ENCODE measurements at places on chromosomes 13 and 19. TPM values are rescaled to one million over a fixed set of nuclear protein-coding genes. Genes with fewer than 3 reads are reported as not detected.
A peak's percentile ranks its signal among the peaks of the same experiment; 100 is the strongest.

DNA sequence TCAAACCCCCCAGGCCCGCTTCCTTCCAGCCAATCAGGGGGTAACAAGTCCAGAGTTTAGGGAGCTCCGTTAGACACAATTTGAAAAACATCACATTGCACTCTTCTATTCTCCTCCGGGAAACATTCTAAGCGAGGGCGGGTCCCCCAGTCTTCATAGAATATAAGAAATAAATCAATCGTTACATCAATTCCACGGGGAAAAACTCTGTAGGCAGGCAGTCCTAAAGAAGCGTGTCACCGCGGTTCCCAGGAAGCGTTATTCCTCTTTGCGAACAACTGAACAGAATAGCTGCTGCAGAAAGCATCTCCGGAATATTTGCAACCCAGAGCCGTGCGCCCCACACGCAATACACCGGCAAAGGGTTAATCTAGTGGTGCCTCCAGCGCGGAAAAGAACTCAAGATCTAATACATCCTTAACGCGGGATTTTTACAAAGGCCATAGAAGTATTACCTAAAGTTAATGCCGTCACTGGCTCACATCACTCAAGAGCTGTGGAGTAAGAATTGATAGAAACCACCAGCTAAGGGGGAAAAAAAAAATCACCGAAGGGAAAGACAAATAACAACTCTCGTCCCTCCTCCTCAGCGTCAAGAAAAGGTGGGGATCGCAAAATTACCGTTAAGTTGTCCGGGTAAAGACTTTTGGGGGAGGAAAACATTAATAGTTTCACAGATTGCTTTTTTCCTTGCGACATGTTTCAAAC lies 65.1 kb downstream of the KCNRG start:
- DNase-seq: no peak

GRCh38 chr13:24004971-24005370 lies 107.7 kb upstream of the C1QTNF9B start:
- no peak for DNase-seq

GRCh38 chr13:34435338-34435737 lies 506.7 kb upstream of the NBEA start:
- no peak for DNase-seq

DNA sequence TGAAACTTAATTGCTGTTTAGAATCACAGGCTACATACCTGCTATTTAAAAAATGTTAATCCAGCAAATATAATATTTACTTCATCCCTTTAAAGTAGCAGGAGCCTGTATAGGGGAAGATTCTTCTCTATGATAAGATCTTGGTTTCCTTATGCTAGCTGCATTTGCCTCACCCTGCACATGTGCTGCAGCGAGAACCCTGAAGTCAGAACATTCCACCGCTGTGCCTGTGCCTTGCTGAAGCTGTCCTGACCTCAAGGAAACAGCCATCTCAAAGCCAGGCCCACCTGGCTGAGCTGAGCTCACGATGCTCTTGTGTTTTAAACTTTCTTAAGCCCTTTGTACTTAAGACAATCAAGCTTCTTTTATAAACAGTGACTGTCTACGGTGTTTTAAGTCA lies 355.0 kb upstream of the PCDH20 start:
- DNase-seq: no peak

DNA sequence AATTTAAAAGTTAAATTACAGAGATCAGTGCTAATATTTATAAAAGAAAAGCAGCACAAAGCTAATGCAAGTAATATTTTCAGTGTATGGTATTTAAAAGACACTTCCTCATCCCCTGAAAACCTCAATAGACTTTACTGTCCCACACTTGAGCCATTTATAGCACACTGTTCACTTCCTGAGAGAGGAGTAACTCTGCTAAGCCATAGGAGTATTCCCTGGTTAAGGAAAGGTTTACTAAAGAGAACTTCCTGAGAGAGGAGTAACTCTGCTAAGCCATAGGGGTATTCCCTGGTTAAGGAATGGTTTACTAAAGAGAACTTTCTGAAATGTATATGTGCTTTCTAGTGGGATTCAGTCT lies 159.4 kb downstream of the NHLRC3 start:
- DNase-seq: no peak

DNA sequence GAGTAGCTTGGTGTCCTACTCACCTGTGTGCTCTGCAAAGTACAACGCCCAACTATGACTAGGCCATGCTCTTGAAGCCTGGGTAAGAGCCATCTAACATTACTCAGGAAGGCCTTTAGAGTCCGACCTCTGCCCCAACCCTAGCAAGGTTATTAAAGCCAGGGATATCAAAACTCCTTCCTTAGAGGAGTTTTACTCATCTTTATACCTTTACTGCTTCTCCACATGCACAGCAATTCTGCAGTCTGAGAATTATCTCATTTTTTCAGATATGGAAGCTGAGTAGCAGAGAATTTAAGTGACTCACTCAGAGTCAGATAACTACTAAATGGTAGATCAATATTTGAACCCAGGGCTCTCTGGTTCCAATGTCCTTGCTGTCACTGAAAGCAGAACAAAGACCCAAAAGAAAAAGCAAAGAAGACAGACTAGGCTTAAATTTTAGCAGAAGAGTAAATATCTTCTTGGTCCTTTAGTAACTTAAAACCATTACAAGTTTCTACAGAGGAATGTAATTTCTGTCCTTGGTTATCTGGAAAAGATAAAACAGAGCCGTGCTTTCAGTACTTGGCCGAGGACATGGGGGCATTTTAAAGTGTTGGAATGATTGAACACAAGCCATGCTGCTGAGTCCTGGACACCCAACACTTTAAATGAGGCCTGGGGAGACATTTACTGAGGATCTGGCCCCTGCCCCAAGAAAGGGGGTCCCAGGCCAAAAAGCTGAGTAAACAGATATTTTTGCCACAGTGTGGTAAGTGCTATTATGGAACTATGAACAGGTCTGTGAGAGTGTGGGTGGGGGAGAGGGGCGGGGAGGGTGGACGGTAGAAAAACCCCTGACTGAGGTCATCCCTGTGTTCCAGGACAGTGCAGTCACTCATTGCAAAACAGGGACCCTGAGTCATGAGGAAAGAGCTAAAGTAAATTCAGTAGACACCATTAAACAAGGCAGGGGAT lies 18.4 kb upstream of the KPNA3 start:
- DNase-seq: no peak

DNA sequence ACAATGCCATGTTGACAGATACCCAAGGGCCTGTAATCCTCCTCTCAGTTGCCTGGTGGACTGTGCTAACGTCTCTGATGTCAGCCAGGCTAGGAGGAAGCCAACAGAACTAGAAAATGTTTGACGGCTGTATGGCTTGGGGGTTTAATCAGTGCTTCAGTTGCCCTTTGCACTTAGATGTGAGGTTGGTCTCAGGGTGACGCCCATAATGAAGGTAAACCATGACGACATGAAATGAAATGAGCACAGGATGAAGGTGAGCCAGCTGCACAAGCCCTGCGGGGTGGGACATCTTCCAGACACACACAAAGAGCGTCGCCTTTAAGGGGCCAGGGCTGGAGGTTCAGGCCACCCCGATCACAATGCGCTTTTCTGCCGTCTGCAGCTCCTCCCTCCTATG lies 127.2 kb downstream of the CRYL1 start:
- peak; percentile 51 for DNase-seq

- no peak for DNase-seq
These were observed 69.6 kb downstream of the ARHGEF7 start for GRCh38 chr13:111184458-111185401.

DNA sequence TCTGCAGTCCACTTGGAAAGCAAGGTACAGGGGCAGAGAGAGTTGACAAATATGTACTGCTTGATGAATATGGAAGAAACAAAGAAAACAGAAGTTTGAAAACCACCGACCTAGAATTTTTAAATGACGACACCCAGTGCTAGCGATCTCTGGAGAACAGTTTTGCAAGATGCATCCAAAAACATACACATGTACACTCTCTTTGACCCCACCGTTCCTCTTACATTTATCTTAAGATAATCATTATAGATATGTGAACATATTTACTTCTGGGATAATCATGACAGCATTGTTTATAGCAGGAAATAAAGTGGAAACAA lies 40.8 kb upstream of the IGSF23 start:
- no peak for DNase-seq

- DNase-seq: no peak
These were observed 4.7 kb downstream of the RPL28 start for GRCh38 chr19:55390461-55390880.

DNA sequence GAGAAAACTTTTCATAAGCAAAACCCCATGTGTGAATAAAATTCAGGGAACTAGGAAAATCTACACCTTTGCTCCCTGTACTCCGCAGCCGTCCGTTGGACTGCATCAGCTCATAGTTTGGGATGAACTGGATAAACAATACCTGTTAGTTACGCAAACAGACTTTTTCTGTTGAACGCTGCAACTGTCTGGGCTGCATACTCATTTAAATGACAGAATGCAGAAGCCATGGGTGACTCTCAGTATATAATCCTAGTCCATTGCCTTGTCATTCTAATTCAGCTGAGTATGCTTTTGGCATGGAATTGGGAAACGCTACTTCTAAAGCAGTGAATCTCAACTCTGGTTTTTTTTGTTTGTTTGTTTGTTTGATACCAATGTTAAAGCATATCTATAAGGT lies 151.6 kb downstream of the SLITRK1 start:
- DNase-seq: no peak

GRCh38 chr19:45001087-45001739 lies at the start of gene RELB:
TSS of gene RELB (plus strand) at chr19:45001464. CDS start at chr19:45001580, 116 bp downstream.
- peak; percentile 99 for DNase-seq

GRCh38 chr19:18416778-18417249 lies 2.4 kb upstream of the SSBP4 start:
- DNase-seq: peak; percentile 97

GRCh38 chr19:45468803-45469131 lies 971 bp downstream of the FOSB start:
- peak; percentile 87 for DNase-seq

DNA sequence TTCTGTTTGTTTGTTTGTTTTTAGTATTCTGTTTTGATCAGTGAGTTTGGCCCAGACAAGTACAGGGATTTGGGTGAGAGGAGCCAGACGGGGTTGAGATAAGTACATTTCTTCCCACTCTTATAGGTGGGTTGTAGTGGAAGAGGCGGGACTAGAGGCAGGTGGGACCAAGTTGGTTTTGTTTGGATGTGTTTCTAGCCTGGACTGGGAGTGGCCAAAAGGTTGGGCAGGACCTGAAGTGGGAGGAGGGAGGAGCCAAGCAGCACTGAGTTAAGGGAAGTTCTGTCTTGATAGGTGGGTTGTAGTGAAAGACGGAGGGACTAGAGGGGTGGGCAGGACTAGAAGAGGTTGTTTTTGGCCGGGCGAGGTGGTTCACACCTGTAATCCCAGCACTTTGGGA lies 9.0 kb downstream of the DNASE2 start:
- no peak for DNase-seq

DNA sequence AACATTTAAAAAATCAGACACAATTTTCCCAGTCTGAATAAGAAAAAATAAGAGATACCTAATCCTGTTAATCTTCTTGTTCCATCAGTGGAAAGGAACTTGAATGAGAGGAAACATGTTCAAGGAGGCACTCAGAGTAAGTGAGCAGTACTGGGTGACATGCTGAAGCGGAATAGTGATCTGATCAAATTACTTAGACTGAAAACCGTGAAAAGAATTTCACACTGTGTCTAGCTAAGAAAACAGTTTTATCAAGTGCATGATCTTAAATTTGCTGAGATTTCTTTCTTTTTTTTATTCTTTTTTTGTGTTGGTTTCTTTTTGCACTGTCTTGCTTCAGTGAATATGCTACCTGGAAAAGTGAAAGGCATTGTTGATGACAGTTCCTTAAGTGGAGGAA lies 249.5 kb upstream of the SLC10A2 start:
- no peak for DNase-seq

Gene BEST2
- not detected for total RNA-seq

Gene SHISA2
- 128 TPM for total RNA-seq

Gene SLC25A30
- 8.9 TPM for total RNA-seq

Gene OR4F17
- not detected for total RNA-seq

Gene OR10H5
- total RNA-seq: not detected

Gene ZIK1
- total RNA-seq: 6.8 TPM

Gene CRYL1
- total RNA-seq: 19.4 TPM

Measured in osteocyte (in vitro differentiated cells).